ENCODE measurements at places on chromosomes 2 and 18.

DNA sequence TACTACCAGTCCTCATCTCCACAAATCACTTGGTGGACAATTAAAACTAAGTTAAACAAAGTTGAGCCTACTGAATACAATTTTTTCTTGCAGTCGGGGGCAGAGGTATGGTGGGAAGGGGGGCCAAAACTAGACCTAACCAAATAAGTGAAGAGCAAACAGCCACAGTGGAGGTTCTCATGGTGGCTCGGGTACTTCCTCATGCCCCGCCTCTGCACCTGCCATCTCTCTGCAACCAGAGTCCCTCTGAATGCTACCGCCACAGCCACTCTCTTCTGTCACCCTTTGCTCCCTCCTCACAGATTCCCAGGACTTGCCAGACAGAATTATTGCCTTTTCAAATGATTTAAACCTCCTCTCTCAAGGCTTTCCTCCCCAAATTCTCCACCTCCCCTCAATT is 204.2 kb downstream of the TMEM247 start:
- no peak for DNase-seq

DNA sequence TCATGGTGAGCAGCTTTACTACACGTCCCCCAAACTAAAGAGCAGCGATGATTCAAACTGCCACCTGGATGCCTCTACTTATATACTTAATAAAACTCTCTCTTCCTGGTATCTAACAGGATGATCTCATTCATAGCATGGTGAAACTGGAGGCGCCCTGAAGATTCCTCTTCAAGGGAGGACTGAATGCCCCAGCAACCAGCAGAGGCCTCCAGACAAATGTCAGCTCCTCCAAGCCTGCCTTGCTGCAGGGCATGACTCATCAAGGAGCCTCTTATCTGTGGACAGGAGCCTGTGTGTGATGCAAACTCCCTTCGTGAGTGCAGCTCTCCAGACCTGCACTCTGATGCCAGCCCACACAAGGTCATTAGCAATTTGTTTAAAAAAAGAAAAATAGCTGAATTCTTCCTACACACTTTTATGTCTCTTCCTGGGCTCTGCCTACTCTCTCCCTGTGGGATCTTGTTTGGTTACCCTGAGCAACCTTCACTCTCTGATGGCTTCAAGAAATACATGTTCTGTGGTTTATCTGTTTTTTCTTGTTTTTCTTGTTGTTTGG is 30.2 kb downstream of the LONRF2 start:
- peak; percentile 96 for DNase-seq

GRCh38 chr18:59308938-59309260 is 9.6 kb downstream of the CPLX4 start:
- no peak for DNase-seq

GRCh38 chr2:105888625-105889024 is 143.9 kb downstream of the NCK2 start:
- DNase-seq: peak; percentile 54

DNA sequence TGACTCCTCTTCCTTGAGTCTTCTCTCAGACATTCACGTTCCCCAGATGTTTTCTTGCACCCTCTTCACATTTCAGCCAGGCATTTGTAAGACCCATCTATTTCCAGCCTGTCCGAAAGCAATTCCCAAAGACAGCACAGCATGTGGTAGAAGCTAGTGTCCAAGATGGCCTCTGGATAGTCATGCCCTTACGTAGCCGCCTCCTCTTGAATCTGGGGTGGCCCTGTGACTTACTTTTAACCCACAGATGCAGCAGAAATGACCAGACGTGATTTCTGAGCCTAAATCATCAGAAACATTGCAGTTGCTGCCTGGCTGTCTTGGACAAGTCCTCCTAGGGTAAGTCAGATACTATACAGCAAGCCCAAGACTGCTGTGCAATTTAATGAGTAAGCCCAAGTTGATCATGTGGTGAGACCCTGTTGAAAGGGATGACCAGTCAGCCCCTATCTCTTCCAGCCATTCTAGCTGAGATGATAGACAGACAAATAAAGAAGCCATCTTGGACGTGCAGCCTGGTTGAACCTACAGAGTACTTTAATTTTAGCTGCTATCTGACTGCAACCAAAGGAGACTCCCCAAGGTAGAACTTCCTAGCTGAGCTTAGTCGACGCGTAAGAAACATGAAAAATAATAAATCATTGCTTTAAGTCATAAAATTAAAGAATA is 12.3 kb downstream of the ARL5A start:
- no peak for DNase-seq

DNA sequence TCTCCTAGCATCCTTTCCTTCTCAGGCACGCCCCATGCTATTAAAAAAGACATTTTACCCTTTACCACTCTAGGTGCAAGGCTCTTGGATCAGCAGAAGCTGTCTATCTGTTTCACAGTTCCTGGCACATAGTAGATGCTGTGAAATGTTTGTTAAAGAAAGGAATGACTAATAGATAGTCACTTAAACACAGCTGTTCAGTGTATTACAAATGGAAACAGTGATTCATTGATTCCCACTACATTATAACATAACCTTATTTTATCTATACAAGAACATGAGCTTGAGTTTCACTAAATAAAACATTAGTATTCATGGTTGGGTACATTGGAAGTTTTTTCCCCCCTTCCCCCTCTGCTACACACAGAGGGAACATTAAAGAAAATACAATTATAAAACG is 142.1 kb downstream of the ASXL3 start:
- no peak for DNase-seq

GRCh38 chr18:33916200-33916599 is 308.5 kb downstream of the NOL4 start:
- no peak for DNase-seq

- DNase-seq: no peak
These were observed 59.1 kb downstream of the MBP start for GRCh38 chr18:77073336-77074093.

- DNase-seq: no peak
These were observed 62.6 kb downstream of the KLF7 start for GRCh38 chr2:207103132-207103531.
